ENCODE measurements at places on chromosomes 7 and 10.

GRCh38 chr10:68428396-68429104 is 21.5 kb upstream of the RUFY2 start:
- no peak for DNase-seq

GRCh38 chr7:7641129-7641663 is 644 bp downstream of the UMAD1 start:
- DNase-seq: peak; percentile 15

- no peak for DNase-seq
These were observed 98.6 kb upstream of the PHF14 start for GRCh38 chr7:10875080-10875479.

GRCh38 chr7:155377838-155378579 is 79.9 kb upstream of the EN2 start:
- DNase-seq: no peak

- DNase-seq: no peak
These were observed 63.8 kb downstream of the GRB10 start for GRCh38 chr7:50718876-50719275.

Data from HEK293T (cell line).